ENCODE measurements at places on chromosomes 4 and X.

DNA sequence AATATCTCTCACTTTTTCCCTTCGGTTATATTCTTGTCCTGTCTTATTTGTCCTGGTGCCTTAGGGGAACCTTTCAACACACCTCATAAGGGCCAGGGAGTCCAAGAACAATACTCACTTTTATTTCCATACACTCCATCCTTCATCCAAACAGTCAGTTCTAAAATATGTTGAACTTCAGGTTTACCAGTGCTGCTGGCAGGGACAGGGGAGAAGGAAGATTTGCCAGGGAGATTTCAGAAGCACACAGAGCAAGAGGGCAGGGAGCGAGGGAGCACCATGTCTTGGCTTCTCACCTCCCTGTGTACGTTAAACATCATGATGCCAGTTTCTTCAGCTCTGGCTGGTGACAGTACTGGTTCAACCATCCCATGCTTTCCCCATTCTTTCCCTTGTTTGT is 631.1 kb upstream of the FAT1 start:
- no peak for DNase-seq

DNA sequence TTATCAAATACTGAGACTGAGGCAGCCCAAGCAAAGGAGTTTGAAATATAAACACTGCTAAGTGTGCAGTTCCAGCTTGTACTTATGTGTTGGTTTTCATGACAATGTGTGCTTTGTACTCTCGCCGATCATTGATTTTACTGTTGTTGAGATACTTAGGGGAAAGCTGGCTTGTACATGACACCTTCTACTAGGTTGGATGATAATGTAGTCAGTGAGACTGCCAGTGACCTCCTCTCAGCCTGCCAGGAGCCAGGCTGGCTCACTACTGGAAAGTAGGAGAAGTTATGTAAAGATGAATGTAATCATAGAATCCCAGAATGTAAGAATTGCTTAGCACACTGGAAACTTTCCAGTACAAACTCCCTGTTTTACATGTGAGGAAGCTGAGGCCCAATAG is 132.0 kb downstream of the AFF2 start:
- DNase-seq, result no peak

DNA sequence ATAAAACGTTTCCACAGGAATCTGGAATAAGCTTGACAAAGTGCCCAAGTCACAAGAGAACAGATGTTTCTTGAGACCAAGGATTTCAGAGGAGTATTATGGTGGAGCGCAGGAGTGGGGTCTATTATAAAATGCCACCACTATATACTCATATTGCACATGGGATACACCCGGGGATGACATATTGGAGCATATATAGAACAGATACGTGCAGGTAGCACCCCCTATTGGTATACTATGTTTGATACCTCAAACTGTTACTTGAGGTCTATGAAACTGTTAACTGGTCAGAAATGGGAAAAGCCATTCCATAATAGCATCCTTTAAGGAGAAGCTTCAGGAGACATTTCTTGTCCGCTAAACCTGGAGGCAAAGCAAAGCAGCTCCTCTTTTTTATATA is 86.0 kb downstream of the PCYT1B start:
- no peak for DNase-seq

DNA sequence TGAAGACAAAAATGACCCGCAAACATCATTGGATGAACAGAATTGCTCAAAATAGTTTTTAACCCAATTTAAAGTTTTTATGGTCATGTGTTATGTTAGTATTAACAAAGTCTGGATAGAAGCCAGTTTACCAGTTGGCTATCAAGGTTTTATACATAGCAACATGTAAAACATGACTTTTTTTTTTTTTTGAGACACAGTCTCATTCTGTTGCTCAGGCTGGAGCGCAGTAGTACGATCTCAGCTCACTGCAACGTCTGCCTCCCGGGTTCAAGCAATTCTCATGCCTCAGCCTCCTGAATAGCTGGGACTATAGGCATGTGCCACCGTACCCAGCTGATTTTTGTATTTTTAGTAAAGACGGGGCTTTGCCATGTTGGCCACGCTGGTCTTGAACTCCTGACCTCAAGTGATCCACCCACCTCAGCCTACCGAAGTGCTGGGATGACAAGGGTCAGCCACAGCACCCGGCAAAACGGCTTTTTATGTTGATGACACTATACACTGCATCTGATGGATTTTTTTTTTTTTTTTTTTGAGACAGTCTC is 3.4 kb downstream of the SAT1 start:
- DNase-seq, result no peak

- no peak for DNase-seq
Observed at GRCh38 chr4:88219099-88219498, 60.7 kb upstream of the ABCG2 start.

DNA sequence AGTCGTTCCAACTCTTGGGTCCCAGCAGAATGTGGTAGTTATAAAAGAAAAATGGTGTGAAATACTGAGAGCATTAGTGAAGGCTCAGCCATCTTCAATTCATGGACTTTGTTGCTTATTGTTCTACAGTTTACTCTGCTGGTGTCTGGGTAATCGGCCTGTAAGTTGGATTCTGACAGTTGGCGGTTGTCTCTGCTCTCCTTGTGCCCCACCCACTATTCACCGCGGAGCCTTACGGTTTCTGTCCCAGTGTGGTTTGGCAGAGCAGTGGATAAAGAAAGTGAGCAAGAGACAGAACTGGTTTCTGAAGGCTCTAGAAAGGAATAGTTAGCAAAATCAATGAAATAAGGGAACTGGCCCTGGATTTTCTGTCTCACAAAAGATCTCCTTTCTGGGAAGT is 9.1 kb downstream of the LONRF3 start:
- no peak for DNase-seq

- no peak for DNase-seq
Observed at GRCh38 chr4:109729117-109729717, 653 bp downstream of the PLA2G12A start.

DNA sequence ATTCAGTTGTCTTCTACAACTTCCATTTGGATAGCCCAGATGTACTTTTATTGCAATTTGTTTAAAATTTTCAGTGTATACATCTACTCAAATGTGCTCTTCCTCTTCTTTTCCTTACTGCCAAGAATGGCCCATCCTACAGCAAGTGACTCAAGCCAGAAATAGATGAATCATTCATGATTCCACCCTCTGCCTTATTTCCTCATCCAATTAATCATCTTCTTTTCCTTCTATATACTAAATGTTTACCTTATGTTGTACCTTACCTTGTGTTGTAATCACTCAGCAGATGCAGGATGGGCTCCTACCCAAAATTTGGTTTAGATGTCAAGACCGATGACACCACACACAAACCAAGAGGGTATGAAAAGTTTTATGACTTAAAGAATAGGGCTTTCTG is 437.8 kb downstream of the GRXCR1 start:
- DNase-seq, result peak; percentile 76

DNA sequence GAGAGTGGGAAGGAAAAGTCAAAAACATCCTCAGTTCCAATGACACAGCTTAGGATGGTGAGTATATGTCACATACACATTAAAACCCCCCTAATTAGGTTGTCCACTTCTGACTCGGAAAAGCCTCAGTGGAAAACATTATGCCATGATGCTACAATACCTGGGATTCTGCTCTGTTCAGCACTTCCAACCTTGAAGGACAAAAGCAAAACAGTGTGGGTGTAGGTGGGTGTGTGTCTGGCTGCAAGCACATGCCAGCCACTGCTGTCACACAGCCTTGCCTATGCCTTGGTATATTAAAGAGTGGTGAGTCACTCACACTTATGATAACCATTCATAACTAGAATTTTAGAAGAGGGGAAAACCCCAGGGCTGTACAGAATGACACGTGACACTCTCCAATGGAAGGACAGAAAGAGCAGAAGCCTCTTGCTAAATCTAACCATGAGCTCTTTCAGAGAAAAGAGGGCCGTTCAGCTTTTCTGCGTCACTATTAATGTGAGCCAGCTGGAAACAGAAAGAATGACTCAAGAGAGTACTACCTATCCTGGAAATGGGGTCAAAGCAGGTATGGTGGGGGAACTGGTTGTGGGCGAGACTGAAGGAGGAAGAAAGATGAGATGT is 159.6 kb downstream of the TET2 start:
- DNase-seq, result no peak

DNA sequence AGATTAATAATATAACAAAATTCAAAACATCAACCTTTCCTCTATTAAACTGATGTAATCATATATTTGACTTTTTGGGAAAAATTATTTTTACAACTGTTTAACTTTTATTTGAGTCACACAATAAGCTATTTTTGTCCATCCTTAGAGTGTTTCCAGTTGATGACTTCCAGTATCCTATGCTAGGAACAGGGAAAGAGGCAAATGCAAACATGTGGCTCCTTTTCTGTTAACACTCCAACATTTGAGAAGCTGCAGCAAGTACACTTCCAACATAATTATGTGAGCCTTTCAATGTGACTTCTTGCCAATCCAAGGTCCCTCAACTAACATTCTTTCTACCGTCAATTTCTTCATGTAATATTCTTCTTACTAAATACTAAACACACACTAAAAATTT is 117.7 kb downstream of the PPA2 start:
- no peak for DNase-seq

- DNase-seq, result no peak
Observed at GRCh38 chr4:42136371-42136770, 16.1 kb downstream of the BEND4 start.

- no peak for DNase-seq
Observed at GRCh38 chr4:184103527-184104264, 114.0 kb downstream of the ENPP6 start.

DNA sequence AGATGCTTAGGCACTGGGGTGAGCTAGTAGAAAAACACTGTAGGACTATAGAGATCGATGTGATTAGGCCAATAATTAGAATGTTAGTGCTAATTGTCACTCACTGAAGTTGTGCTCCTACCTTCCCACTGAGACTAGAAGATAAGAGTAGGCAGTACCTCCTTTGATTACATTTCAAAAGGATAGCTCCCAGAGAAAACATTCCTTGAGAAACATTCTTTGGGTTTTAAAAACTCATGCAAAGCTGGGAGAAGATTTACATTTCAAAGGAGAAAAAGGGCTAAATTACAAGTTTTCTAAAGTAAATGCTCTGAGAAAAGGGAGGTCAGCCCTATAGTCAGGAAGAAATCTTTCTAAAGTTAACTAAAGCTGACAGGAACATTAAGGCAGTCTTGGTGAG is 860.3 kb upstream of the NDST4 start:
- no peak for DNase-seq

DNA sequence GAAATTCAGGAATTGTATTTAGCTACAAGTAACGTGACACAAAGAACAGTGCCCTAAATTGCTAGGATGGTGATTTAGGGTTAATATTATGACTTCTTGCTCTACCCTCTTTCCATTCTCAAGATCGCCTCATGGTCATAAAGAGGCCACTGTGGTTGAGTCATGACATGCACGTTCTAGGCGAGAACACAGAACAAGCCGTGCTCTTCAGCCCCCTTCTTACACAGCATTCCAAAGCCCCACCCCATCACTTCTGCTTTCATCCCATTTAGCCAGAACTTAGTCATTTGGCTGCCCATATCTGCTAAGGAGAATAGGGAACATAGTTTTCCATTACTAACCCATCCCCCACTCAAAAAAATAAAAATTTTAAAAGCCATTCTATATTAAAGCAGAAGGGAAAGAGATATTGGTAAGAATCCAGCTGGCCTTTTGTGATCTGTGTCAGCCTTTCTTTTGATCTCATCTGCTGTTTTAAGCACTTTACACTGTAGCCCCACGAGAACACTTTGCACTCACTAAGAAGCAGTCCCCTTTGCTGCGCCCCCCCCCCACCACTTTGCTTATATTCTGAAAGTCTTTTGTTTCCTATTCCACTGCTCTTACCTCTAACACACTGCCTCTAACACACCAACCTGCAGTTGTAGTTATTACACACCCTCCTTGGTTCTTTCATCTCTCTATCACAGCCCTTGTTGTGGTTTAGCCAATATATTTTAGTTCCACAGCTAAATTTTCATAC is 28.4 kb downstream of the NPNT start:
- no peak for DNase-seq

- no peak for DNase-seq
Observed at GRCh38 chr4:72896515-72896914, 173.0 kb downstream of the COX18 start.

DNA sequence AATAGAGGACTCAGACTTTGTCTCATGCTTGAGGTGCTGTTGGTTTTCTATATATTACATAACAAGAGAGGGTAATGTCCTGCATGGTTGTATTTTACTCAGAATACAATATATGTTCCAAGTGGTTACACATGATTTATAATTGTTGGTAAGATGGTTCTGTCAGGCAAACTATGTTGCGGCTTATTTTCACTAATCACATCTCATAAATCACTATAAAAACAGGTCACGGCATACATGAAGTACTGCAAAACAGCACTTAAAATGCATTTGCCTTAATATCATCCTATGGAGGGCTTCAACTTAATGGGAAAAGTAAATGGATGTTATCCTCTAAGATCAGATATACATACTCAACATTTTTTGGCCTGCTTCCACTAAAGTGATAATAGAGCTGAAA is 246.0 kb upstream of the ARSJ start:
- DNase-seq, result no peak

DNA sequence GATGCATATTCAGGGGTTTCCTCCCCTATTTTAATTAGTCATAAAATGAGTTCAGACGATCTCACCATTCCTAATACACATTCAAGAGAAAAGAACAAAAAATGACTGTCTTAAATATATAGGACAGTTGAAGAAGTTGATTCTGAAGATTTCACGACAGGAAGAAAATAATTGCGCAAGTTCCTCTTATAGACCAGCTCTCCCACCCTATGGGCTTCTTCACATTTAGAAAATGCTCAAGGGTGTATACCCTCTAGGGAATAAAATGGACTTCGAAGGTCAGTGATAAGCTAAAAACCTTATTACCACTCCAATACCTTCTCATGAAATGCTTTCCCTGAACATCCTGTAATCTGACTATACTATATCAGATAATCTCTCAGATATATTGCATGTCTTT is 149.2 kb upstream of the TEX13C start:
- DNase-seq, result no peak

DNA sequence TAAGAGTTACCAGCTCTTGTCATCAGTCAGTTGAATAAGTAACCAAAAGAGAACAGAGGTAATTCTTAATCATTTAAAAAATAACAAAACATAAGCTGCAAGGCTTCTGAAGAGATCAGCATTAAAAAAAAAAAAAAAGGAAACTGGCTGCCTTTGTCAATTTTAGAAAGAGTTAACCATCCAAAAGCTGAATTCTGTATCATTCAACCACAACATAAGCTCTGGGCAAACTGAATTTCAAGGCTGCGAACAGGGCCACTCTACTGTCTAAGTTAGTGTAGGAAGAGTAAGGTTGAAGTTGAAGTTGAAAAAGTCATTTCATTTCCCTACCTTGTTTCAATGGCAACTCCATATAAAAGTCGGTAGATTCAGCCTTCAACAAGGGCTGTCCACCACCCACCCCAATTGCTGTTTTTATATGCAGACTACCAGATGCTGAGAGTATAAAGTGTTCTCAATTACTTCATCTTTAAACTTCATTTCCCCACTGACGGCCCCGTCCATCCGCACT is 1.1 kb upstream of the LIN54 start:
- DNase-seq, result no peak

DNA sequence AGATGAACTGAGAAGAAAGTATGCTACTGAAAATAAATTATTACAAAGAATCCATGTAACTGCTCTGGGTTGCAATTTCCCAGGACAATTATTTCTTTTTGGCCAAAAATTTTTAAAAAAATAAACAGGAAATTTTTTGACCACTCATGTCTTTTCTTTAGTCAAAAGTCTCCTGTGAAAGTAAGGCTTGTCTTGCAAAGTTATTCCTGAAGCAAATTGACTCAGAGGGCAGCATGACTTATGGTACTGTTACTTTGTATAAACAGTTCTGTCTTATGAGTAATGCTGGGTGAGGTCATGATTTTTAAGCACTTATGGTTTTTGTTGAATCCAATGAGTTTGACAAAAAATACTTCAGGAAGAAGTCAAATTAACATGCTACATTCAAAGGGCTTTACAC is 292.8 kb upstream of the ARSJ start:
- DNase-seq, result no peak

GRCh38 chr4:25970691-25971432 is 56.8 kb downstream of the SMIM20 start:
- DNase-seq, result no peak

All from MG63 (cell line).